A549 (cell line): ENCODE measurements at places on chromosomes 3 and 15.

DNA sequence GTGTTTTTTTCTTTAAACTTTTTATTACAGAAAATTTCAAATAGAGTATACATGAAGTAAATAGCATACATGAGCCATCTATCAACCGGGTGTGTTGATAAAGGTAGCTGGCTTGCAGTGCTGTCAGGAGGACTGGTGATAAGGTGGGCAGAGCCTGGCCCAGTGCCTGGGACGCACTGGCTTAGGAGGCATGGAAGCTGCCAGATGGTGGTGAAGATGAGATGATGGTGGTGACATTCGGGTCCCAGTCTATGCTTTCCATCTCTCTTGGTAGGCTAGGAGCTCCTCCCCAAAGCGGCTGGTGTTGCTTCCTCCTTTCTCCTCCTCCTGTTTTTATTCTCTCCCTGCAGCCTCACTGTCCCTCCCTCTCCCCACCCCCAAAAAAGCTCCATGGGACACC lies 101.7 kb downstream of the ADCY5 start:
- no peak for DNase-seq

DNA sequence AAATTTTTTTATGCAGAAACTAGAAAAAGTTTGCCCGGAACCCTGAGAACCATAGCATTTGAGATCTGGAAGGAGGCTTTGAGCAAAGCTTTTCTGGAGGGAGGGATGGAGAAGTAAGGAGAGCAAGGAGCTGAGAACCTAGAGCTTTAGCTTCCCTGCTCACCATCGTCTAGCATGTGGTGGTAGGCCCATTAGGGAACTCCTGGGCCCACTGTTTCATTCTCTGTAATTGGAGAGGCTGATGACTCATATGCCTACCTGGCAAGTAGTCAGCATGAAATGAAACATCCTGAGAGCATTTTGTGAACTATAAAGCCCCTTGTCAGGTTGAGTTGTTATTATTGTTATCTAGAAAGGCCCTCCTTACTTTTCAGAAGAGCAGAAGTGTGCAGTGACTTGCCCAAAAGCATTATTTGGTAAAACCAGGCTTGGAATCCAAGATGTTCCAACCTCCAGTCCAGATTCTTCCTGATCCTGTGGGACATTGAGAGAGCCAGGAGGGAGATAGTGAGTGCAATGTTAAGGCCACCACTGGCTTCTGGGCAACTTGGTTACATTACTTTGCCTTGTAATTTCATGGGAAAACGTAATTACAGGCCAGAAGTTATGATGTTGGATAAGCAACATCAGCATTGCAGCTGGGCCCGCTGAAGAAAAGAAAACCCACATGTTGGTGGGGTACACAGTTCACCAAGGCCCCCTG lies 104.5 kb upstream of the BFSP2 start:
- DNase-seq, result no peak

DNA sequence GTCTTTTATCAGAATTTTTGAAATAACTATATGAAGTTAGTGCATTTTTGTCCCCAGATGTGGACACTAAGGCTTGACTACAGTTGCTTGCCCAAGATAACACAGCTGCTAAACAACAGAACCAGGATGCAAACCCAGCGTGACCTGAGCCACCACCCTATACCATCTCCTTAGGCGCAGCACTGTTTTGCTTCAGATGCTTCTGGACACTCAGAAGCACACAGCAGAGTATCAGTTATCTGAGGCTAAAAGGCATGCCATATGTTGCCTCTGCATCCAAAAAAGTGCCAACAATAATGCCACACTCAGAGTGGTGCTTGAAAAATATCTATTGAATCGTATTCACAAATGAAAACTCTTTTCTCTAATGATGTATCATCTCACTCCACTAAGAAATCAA lies 24.5 kb downstream of the KCNMB2 start:
- DNase-seq, result no peak

DNA sequence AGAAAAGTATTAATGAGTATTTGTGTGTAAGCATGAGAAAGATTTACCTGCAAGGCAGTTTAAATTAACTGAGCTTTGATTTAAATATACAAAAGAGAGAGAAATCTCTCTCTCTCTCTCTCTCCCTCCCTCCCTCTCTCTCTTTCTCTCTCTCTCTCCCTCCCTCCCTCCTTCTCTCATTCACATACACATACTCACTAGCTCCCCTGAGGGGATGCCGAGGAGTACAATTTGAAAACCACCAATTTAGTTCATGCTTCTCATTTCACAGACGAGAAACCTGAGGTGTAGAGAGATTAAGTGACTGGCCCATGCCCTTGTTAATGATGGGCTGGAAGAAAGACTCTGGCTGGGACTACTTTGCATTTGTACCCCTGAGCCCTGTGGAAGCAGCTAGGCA lies 59.4 kb downstream of the MECOM start:
- no peak for DNase-seq

GRCh38 chr3:104137116-104137515 lies 1229.6 kb upstream of the ALCAM start:
- no peak for DNase-seq

DNA sequence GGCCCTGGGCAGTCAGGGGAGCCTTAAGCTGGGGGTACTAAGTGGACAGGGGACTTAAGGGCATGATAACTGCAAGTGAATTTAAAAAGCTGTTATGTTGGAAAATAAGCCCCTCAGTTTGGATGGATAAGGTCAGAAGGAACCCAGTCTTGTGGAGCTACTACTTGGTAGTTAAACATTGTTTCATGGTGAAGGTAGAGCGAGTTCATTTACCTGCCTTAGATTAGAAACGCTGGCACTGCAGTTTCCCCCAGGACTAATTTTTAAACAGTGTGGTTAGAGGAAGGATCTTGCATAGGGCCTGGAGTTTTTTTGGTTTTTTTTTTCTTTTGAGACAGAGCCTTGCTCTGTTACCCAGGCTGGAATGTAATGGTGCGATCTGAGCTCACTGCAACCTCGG lies 31.2 kb downstream of the TRIM71 start:
- DNase-seq, result no peak

DNA sequence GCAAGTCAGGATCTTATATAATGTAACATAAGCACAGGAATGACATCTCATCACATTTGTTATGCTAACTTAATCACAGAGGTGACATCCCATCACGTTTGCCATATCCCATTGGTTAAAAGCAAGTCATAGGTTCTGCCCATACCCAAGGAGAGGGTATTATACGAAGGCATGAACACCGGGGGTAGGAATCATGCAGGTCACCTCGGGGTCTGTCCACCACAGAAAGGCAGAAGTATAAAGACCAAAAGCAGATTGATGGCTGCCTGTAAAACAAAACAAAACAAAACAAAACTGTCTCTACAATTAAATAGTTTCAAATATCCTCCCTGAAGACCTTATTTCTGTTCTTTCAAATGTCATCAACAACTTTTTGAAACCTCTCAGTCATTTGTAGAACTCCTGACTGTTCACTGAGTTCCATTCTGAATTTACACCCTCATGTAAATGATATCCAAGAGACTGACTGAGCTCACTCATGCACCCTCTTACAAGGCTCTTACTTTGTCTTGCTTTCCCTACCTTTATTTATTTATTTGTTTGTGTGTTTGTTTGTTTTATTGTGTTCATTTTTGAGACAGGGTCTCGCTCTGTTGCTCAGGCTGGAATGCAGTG lies 22.7 kb upstream of the ZNF639 start:
- DNase-seq, result no peak

DNA sequence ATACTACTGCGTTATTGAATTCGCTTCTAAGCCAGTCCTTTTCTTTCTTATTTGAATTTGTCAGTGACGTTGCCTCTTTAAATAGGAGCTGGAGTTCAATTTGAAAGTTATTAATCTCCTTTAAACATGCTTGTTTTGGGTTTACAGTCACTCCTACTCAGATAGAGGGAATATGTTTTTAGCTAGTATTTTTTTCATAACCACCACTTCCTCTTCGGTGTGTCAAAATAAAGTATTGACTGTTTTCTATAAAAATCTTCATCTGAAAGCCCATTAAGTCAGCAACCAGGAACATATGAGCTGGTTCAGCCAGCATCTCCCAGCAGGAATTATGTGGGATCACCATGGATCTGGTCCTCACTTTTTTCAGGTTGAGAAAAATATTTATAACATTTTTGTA lies 772.9 kb downstream of the DIPK2A start:
- no peak for DNase-seq

DNA sequence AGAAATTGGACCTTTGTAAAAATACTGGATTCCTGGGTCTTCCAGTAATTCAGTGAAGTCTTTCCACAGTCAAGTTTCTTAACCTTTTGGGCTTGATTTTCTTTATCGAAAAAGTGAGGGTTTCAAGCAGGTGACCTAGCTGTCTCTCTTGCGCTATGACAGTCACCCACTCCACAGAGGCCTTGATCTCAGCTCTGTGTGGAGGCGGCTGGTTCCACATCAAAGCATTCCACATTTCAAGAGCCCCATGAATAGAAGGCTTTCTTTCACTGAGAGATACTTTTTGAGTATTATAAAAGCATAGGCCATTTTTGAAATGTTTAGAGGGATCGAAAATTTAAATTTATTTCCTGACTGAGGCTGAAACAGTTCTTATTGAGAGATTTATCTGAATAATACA lies 43.9 kb downstream of the GABRA5 start:
- DNase-seq, result no peak

GRCh38 chr3:196706327-196706726 lies 5.7 kb downstream of the CEP19 start:
- no peak for DNase-seq

DNA sequence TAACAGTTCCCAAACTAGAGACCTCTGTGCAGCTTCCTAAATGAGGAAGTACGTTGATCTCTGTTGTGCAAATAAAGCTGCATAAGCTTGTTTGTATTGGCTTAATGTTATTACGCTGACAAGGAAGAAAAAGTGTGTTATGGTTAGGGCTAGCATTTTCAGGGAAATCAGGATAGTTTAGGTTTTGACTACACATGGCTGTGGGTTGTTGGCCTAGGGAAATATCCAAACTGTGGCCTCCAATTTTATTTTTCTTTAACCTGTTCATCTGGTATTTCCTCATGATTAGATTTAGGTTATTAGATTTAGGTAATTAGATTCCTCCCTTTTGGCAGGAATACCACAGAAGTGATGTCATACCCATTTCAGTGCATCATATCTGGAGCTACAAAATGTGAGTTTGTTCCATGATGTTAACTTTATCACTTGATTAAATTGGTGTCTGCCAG lies 8.7 kb upstream of the MCCC1 start:
- DNase-seq, result no peak

- no peak for DNase-seq
Measured at GRCh38 chr3:156406393-156406792, 148.5 kb downstream of the SSR3 start.

GRCh38 chr3:61053781-61054496 lies 197.3 kb downstream of the FHIT start:
- no peak for DNase-seq

DNA sequence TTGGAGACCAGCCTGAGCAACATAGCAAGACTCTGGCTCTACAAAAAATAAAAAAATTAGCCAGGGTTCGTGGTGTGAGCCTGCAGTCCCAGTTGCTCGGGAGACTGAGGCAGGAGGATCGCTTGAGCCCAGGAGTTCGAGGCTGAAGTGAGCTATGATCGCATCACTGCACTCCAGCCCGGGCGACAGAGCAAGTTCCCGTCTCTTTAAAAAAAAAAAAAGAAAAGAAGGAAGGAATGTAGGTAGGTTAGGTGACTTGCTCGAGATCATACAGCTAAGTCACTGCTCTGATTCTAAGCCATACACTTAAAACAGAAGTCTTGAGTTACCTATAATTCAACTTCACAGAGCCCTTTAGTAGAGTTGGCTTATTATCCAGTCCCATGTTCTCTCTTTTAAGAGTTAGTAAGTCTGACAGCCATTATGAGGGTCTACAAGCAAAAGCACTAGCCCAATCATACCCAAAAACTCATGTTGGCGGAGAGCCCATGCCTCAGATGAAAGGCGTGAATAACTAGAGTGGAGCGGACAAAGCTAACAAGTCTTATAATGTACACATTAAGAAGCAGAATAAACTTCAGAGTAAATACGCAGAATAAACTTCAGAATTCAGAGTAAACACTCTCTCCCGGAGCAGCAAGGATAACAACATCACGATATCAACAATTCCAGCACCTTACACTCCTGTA lies 768 bp downstream of the AAGAB start:
- DNase-seq, result peak; percentile 43

GRCh38 chr3:100104442-100104798 lies 9.9 kb downstream of the FILIP1L start:
- no peak for DNase-seq

GRCh38 chr3:17110660-17111396 lies 226.1 kb downstream of the PLCL2 start:
- DNase-seq, result no peak

DNA sequence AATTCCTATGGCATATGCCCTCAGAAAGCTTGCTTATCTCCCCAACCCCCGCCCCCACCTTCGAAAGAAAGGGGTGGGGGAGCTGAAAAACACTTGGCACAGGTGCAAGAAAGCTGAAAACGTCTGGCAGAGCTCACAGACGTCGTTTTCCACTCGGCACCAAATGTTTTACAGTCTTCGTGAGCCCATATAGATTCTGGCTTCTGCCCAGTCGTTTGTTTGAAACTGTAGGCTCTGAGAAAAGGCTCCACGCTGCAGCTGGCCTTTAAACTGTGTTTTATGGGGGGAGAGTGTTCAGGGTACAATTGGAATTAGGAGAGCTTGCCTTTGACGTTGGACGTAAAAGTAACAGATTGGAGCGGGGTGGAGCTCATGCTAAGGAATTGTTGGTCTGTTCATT lies 130.3 kb downstream of the MDFIC2 start:
- DNase-seq, result no peak

DNA sequence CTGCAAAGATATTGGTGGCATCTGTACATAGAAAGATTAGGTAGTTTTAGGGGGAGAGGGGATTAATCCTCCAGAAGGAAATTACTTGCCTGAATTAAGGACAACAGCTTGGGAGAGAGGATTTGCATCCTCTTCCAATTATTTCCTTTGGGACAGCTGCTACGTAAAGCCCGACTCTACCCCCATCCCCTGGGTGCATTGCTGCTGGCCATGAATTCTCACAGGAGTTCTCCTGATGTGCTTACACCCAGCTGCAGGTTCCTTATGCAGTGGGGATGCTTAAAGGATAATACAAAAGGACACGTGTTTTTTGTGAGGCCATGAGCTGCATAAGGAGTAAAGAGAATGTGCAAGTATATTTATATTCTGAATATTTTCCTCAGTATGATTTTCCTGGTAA lies 132.3 kb downstream of the VPS8 start:
- no peak for DNase-seq

DNA sequence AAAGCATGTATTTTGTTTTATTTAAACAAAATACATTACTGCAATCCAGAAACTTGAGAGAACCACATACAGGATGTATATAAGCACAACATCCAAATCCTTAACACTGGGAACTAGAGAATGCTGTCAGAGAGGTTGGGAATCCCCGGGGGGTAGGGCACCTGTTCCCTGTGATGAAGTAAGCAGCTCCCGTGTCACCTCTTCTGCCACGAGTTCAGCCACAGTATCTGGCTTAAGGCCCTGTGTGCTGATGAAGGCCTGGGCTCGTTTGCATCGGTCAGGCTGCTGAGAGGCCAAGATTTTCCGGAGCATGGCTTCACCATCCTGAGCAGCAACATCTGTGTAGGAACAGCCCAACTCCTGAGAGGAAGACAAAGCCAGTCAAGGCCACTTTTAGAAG lies 36.4 kb downstream of the EIF3J start:
- DNase-seq, result no peak
